ENCODE measurements at places on chromosomes 7 and 10.

GRCh38 chr7:522071-522950 is 2.7 kb upstream of the PDGFA start:
- no peak for DNase-seq

DNA sequence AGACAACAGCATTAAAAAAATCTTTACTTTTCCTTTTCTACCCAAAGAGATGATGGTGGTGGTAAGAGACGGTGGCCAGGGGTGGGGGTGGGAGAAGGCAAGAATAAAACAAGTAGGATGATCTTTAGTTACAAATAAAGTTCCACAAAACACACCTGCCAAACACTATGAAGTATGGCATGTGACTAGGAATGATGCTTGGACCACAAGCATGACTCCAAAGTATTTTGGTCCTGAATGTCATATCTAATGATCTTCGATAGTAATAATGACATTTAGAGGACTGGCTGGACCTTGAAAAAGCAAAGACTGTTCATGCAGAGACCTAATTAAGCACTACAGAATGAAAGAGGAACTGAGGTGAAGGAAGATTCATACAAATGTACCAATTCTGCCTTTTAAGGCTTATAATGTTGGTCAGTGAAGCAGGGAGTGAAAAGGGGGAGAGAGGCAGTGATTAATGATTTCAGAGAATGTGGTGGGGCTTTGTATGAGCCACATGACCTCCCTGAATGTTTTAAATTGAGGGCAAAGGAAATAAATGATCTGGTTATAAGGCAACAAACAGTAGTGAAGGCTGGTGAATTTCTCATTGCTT is 29.6 kb upstream of the DKK1 start:
- DNase-seq, result no peak

DNA sequence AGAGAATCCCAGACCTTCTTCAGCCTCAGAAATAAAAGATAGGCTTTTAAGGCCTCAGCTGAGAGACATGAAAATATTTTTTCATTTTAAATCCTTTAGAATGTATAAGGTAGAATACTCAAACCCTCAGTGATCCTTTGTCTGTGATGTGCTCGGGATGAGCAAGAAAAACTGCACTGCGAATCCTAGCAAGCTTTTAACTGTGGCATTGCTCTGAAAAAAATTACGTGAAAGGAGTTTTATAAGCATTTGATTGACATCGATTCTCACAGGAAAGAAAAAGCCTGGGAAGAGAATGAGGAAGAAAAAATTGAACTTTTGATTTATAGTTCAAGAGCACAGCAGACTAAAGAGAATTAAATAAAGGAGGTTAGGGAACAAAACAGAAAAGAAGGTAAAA is 120.0 kb downstream of the TMEM168 start:
- no peak for DNase-seq

- DNase-seq, result no peak
Measured at GRCh38 chr7:142851919-142852318, 3.0 kb upstream of the EPHB6 start.

GRCh38 chr7:105876964-105877601 is 684 bp upstream of the ATXN7L1 start:
- no peak for DNase-seq

All from activated T-cell treated with anti-CD3 and anti-CD28 coated beads for 48 hours (primary cell).